ENCODE measurements at places on chromosomes 3 and 15.

GRCh38 chr3:17833786-17834559, 91.5 kb upstream of the TBC1D5 start:
- no peak for DNase-seq

GRCh38 chr3:14513566-14514322, 26.4 kb downstream of the GRIP2 start:
- DNase-seq = no peak

DNA sequence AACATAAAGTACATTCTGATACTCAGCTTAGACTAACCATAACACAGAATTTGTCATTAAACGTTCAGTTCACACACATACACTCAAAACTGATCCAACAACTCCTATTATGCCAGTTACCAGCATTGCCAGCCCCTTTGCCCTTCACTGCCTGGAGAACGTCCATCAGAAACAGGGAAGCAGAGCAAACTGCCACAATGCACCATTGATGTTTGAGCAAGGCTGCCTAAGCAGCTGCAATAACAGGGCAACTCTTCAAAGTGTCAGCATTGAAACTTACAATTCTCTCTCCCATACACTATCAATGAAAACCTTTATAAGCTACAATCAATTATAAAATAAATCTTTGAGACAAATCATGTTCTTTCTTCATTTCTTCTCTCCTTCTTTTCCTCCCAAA, 85.1 kb downstream of the ZBTB20 start:
- DNase-seq = no peak

DNA sequence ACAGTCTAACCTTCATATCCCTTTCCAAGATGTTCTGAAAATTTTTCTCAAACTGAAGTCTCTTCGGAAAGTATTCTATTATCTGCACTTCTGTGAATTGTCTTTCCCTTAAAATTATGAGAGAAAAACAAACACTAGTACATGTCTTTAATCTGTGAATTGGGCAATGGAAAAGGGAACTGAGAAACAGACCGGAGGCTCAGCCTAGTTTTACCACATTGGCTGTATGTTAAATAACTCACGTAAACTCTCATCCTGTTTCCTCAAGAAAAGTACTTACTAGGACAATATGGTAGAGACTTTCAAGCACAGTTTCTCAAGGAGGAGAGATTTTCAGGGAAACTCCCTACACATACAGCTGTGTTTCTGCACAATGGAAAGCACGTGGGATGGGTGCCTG, 982.2 kb upstream of the SEMA6D start:
- no peak for DNase-seq

Measured in HT-29 (cell line).